GM12878 (cell line): ENCODE measurements at places on chromosomes 2 and 18.

DNA sequence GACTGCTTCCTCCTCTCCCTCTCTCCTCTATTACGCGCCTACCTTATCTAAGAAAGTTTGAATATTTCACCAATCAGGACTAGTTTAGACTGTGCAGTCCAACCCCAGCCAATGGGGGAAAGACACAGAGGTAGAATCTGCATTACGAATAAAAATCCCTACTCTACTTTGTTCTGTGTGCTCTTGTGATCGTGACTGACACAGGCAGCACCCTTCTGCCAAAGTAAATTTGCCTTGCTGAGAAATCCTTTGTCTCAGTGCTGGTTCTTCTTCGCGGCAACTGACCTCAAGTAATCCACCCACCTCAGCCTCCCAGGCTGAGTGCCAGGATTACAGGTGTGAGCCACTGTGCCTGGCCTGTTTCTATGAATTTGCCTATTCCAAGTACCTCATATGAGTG, 8.6 kb upstream of the CDCA7 start:
- H3K4me3 ChIP-seq: no peak overlapping the region
- H3K27ac ChIP-seq: no peak overlapping the region
- DNase-seq: no peak
- peaks cover 14% of the 10 kb centered on the region for H3K4me1 ChIP-seq
- H3K36me3 ChIP-seq: no peaks in the 10 kb centered on the region
- H3K27me3 ChIP-seq: no peaks in the 10 kb centered on the region

DNA sequence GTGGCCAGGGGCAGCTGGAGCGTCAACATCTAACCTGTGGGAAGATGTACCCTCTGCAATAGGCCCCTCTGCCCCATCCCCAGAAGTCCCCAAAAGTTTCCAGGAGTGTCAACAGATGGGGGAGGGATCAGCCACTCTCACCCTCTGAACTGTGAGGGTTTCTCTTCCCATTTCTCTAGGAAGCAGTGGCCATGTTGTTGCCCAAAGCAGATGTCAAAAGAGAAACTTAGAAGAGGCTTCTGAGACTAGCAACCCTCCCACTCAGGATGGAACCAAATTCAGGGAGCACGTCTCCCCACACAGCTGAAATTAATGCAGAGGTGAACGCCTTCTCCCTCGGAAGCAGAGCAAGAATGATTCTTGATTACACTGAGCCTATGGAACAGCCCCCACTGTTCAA, 70.3 kb downstream of the ARL4C start:
- no peaks in the 10 kb centered on the region for H3K36me3 ChIP-seq
- no peaks in the 10 kb centered on the region for H3K27me3 ChIP-seq
- H3K27ac ChIP-seq: peak overlapping the region; percentile 62
- H3K4me1 ChIP-seq: peaks cover 19% of the 10 kb centered on the region
- H3K4me3 ChIP-seq: no peak overlapping the region

DNA sequence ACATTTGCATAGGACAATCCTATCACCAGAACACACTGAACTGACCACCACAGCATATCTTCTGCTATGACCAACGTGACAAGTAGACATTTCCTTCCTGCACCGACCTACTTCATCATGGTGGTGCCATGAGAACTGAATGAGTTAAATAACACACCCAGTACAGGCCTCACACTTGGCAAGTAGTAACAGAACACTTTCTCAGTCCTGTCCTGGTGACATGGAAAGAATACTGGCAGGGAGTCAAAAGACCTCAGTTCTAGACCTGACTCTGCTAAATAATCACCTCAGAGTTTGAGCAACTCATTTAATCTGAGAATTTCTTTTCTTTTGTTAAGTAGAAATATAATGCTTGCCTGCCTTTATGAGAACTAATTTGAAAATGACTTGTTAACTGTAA, 186.3 kb upstream of the SMAD7 start:
- no peak for DNase-seq
- H3K27ac ChIP-seq: no peak overlapping the region
- H3K4me3 ChIP-seq: no peak overlapping the region
- no peaks in the 10 kb centered on the region for H3K27me3 ChIP-seq
- H3K4me1 ChIP-seq: no peaks in the 10 kb centered on the region
- H3K36me3 ChIP-seq: no peaks in the 10 kb centered on the region

DNA sequence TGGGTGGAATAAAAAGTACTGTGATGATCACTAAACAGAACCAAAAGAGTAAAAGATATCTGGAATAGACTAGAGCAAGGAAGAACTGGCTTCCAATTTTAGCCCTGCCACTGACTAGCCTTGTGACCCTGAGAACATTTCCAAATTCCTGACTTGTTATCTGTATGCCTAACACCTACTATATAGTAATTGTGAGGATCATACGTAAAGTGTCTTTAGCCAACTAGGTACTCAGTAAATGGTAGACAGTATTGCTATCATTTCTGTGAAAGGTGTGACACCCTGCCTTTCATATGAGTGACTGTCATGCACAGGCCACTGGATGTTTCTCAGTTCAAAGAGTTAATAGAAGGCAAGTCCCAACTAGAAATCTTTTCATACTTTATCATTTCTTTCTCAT, 29.8 kb downstream of the CYTIP start:
- peaks cover 40% of the 10 kb centered on the region for H3K4me1 ChIP-seq
- H3K4me3 ChIP-seq: no peak overlapping the region

DNA sequence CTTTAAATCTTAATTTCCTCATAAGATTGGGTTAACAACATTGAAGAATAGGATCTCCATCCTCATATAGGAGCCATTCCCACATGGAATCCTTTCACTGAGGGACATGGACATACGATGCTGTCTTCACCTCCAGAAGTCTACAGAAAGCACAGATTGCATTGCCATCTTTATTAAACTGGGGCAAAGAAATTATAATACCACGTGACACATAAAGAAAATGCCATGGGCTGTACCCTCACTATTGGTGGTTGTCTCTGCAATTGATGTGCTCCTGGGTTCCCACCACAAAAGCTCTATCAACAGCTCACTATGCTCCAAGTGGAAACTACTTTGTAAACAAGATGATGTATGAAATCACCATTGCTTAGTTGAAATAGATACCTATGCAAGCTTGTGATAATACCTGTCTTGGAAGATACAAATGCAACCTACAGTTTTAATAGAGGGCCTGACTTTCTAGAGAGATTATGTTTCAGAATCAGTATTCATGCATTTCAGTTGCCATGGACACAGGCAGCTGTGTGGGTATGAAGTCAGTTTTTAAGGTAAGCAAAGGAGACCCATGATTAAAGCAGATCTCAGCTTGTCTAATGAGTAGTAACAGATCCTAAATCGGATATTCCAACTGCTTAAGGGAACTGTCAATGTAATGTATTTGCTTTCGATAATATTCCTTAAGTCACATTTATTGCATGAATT, 337.0 kb downstream of the RAD51AP2 start:
- no peaks in the 10 kb centered on the region for H3K4me1 ChIP-seq
- H3K4me3 ChIP-seq: no peak overlapping the region
- H3K36me3 ChIP-seq: no peaks in the 10 kb centered on the region
- DNase-seq: no peak

DNA sequence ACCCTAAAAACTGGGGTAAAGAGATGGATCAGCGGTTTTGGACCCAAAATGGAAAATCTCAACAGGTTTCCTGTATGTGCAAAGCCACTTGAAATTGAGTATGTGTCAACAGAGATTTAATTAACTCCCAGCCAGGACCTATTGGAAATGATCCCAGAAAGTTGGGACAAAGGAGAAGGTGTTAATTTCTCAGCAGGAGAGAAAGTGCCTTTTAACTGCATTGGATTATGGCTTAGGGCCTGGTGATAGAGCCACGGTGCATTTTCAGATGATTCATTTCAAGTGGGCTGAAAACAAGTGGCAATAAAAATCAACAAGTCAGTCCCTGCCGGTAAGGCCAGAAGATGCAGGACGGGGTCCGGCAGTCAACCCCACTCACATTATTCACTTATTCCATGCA, 80.2 kb upstream of the BCL11A start:
- H3K27me3 ChIP-seq: no peaks in the 10 kb centered on the region; the same call in none of the 2 replicates
- H3K4me1 ChIP-seq: no peaks in the 10 kb centered on the region

DNA sequence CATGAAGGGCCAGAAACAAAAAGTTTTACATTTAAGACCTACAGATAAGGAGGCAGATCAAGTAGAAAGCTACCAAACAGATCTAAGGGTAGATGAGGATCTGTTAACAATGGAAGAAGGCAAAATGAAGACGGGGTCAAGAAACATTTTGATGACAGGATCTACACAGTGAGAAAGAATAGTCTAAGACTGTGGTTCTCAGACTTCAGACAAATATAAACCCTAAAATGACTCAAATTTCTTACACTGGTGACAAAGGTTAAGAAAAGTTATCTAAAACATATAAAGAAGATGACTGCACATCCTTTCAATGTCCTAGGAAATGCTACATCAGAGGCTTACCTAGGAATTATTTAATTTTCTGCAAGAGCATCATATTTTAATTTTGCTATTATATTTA, 34.4 kb downstream of the TRIP12 start:
- peaks cover 18% of the 10 kb centered on the region; the same call in 1 of the 2 replicates for H3K4me1 ChIP-seq
- H3K4me3 ChIP-seq: no peak overlapping the region
- H3K36me3 ChIP-seq: peaks cover 3% of the 10 kb centered on the region

DNA sequence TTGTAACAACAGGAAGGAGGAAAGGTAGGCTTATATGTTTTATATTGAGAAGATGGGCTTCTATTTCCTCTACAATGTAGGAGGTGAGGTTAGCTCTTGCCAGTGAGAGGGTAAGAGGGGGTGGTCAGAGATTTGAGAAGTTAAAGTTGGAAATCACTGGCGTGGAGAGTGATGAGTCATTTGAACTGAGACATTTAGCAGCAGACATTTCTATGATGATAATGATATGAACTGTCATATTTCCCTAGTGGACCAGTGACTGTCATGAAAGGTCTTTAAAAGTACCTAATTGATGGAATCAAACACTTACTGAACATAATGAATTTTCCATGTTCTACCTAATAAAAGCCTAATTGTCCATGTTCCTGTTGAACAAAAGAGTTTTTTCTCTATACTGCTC, 126.1 kb downstream of the FAM161A start:
- no peak for DNase-seq
- no peaks in the 10 kb centered on the region for H3K36me3 ChIP-seq
- no peaks in the 10 kb centered on the region for H3K4me1 ChIP-seq
- no peak overlapping the region for H3K4me3 ChIP-seq
- no peaks in the 10 kb centered on the region for H3K27me3 ChIP-seq
- no peak overlapping the region for H3K27ac ChIP-seq

DNA sequence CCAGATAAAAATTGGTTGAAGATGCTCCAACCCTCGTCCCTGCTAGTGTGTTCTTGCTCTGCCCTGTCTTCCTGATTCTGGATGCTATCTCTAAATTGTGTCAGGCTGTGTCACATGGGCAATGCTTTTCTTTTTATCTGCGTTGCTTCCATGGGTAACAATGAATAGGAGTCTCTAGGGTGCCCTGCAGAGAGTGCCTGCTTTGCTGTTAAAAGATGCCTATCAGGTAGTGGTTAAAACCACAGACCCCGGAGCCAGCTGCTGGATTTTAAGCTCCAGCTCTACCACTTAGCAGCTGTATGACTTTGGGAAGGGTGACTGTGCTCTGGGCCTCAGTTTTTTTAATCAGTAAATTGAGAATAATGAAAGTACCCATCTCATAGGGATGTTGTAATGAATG, 340.3 kb downstream of the PLCL1 start:
- H3K4me3 ChIP-seq: no peak overlapping the region
- no peaks in the 10 kb centered on the region for H3K27me3 ChIP-seq
- no peak overlapping the region for H3K27ac ChIP-seq
- no peaks in the 10 kb centered on the region for H3K4me1 ChIP-seq
- no peak for DNase-seq

DNA sequence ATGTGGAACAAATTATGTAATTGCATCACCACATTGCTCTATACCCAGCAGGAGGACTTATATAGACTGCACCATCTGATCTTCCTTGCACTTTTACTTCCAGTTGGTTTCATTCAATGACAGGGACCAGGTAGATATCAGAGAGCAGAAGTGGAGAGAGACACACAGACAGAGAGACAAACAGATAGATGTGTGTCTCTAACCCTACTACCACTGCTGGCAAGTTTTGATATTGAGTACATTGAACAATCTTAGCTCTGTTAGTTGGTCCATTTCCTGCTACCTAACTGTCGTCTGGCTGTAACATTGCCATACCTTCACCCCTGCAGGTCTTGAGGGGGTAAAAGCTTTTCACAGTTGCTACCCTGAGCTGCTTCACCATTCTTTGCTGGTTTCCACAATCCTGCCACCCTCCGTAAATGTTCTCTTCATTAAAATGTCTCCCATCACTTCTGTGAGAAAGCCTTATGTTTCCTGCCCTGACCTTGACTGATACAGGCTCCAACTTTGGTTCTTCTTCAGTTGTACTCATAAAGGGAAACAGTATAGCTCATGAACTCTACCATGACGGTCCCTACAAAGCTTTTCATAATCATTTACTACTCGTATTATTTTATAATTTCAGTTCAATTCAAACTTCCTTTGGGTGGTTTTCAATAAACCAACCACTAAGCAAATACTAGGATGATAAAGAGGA, 62.3 kb upstream of the ITGA4 start:
- H3K4me1 ChIP-seq: peaks cover 2% of the 10 kb centered on the region; the same call in 1 of the 2 replicates
- no peak overlapping the region for H3K4me3 ChIP-seq
- no peaks in the 10 kb centered on the region for H3K36me3 ChIP-seq

DNA sequence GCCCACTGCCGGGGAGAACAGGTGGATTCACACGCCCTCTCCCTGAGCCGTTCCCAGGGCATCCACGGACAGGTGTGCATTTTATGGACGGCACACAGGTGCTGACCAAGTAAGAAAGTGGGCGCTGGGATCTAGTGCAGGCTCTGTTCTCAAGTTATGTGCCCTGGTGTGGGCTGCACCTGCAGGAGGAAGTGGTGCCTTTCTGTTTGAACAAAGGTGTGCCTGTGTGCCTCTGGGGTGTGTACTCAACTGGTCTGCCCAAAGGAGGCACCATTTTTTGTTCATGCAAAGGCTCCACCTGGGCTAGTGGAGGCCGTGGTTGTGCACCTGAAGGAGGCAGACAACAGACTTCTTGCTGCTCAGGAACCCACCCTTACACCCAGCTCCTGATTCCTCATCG, 88.2 kb upstream of the HK2 start:
- H3K36me3 ChIP-seq: no peaks in the 10 kb centered on the region
- no peak for DNase-seq
- H3K4me1 ChIP-seq: no peaks in the 10 kb centered on the region

DNA sequence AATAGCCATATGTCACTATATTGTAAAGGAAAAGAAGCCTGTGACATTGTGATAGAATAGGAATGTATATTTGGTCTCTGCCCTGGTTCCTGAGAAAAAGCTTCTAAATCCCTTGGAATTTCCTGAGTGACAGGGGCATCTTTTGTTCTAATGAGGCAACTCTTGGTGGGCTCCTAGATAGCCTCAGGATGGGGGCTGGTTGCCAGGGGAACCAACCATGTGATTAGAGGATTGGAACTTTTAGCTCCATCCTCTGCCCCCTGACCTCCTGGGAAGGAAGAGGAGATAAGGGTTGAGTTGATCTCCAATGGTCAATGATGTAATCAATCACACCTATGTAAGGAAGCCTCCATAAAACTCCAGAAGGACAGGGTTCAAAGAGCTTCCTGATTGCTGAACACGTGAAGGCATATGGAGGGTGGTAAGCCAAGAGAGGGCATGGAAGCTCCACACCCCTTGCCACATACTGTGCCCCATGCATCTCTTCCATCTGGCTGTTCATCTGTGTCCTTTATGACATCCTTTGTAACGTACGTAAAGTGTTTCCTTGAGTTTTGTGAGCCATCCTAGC, 2.9 kb upstream of the ME2 start:
- no peak overlapping the region for H3K27ac ChIP-seq
- DNase-seq: no peak
- H3K4me1 ChIP-seq: peaks cover 6% of the 10 kb centered on the region; the same call in 1 of the 2 replicates
- no peaks in the 10 kb centered on the region; the same call in 1 of the 2 replicates for H3K36me3 ChIP-seq

- no peaks in the 10 kb centered on the region for H3K27me3 ChIP-seq
- H3K27ac ChIP-seq: no peak overlapping the region
- no peak overlapping the region for H3K4me3 ChIP-seq
- H3K36me3 ChIP-seq: no peaks in the 10 kb centered on the region
- no peaks in the 10 kb centered on the region for H3K4me1 ChIP-seq
Measured at GRCh38 chr2:145584353-145584752, 1064.4 kb upstream of the ZEB2 start.
